NCI-H2081 (cell line): ENCODE measurements at places on chromosomes 5 and 9.

DNA sequence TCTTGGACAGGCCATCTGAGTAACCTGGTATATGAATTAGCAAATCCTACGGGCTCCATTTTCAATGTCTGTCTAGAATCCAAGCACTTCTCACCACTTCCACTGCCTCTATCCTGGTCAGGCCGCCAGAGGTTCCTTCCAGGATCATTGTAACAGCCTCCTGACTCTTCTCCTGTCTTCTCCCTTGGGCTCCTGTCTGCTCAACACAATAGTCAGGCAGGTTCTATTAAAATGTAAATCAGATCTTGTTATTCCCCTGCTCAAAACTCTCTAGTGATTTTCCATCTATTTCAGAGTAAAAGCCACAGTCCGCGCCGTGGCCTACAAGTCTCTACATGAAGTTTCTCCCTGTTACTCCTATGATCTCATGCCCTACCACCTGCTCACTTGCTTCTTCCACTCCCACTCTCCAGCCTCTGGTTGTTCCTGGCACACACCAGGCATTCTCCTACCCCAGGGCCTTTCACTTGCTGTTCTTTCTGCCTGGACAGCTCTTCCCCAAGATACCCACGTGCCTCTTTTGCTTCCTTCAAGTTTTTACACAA, 21.7 kb downstream of the ZNF366 start:
- DNase-seq, result no peak

- no peak for DNase-seq
Observed at GRCh38 chr9:129898185-129898584, 62.9 kb downstream of the USP20 start.

GRCh38 chr5:1315709-1316587, 21.1 kb upstream of the TERT start:
- peak; percentile 100 for DNase-seq

DNA sequence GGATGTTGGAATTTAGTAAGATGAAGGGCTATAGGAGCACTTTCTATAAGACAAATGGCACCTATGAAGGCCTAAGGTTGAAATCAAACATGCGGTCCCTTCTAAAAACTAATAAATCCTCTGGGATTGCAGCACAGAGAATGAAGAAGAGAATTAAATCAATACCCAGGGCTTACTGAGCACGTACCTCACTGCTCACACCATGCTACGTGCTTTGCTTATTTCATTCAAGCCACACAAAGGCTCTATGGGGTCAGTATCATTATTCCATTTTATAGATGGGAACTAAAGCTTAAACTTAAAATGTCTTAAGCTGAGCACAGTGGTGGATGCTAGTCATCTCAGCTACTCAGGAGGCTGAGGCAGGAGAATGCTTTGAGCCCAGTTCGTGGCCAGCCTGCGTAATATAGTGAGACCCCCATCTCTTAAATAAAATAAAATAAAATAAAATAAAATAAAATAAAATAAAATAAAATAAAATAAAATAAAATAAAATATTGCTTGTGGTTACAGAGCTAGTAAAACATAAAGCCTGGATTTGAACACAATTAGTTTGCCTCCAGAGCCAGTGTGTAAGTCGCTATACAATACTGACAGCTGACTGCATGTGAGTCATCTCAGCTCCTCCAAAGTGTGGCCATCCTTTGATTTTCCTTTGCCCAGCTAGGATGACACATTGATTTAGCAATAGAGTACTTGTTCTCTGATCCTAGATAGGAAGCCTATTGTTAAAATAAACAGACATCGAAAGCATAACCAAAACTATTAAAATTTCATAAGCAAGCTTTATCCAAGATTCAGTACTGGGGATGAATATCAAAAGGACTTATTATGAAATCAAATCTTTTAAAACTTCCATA, 20.9 kb upstream of the DPYSL3 start:
- no peak for DNase-seq

GRCh38 chr9:38015906-38016305, 53.1 kb downstream of the SHB start:
- no peak for DNase-seq

GRCh38 chr9:35395706-35396101, 94.2 kb upstream of the RUSC2 start:
- no peak for DNase-seq

GRCh38 chr5:2187687-2188086, 305.0 kb upstream of the IRX4 start:
- no peak for DNase-seq

DNA sequence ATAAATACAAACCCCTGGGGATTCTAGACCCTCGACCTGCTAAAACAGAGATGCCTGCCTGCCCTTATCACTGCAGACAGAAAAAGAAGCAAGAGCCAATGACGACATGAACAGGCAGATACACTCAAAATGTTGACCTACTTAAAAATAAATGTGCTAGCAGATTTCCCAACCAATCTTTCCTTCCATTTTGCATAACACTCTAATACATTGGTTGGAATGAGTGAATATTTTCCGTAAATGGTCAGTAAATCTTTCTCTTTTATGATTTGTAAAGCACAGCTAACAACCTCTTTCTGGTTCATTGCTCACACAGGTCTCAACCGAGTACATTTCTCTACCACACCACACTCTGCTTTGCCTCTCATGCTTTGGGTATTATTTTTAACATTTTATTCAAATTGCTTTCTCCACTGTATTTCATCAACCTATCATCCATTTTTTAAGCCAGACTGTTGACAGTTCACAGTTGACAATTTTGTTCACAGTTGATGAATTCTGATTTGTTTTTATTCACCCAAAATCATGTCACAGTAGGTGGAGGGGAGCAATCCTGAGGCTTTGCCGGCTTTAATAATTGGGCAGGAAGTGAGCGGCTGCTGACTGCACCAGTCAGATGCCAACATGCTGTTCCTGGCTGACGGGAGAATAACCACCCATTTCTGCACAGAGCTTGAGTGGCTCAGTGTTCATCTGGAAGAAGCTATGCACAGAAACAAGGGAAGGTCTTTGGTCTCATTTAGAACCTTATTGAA, 426.6 kb downstream of the SPOCK1 start:
- DNase-seq, result peak; percentile 10
